ENCODE measurements at places on chromosomes 7 and 10.

GRCh38 chr7:136502162-136502561 is 366.3 kb upstream of the CHRM2 start:
- no peak for DNase-seq

- no peak for DNase-seq
These were observed 3.7 kb upstream of the LDB3 start for GRCh38 chr10:86664341-86665217.

GRCh38 chr7:35729061-35729783 is 34.3 kb upstream of the HERPUD2 start:
- no peak for DNase-seq

DNA sequence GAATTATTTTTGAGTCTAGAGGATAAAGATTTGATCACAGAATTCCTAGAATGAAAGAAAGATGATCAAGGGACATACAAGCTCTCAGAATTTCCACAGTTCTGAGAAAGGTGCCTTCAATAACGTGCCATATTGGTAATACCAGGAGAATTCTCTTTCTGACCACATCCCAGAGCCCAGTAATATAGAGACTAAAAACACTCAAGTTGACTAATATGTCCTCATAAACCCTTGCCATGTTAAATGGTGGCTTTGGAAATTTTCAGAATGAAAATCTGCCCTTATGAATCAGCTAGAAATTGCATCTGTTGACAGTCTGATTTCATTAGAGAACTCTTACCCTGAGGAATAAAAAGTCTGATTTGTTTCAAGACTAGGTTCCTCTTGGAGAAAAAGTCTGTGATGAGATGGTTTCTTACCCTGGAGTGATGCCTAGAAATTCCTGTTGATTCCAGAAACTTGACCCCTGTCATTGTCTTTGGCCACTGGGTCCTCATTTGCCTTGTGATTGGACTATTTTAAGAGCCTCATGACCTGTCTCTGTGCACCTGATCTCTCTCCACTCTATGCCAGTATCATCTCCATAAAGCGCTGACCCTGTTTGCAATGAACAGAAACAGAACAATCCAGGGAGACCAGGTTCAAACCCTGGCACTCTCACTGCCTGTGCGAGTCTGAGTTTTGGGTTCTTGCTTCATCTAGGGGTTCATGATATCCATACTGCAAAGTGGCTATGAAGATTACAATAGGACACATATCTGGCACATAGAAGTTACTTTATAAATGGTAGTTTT is 3.3 kb downstream of the IL2RA start:
- DNase-seq, result no peak

GRCh38 chr7:34191162-34191561 is 285.8 kb downstream of the BMPER start:
- DNase-seq, result no peak

- DNase-seq, result no peak
These were observed 634 bp upstream of the HDAC9 start for GRCh38 chr7:18494821-18495408.

- DNase-seq, result no peak
These were observed 11.9 kb downstream of the COL13A1 start for GRCh38 chr10:69813632-69814031.

DNA sequence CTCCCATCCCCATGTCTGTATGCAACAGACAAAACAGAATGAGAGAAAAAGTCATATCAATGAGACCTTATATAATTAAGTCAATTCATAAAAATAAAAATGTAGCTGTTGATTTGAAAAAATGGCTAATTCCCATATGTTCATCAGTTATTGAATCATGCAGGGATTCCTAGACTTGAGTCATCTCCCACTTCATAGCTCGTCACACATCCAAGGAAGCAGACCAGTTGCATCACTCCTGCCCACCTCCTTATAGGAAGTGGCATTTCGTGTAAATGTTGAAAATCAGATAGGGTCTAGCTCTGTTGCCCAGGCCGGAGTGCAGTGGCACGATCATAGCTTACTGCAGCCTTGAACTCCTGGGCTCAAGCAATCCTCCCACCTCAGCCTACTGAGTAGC is 56.1 kb upstream of the SH2B2 start:
- no peak for DNase-seq

GRCh38 chr7:2010101-2010500 is 222.6 kb downstream of the MAD1L1 start:
- DNase-seq, result no peak

DNA sequence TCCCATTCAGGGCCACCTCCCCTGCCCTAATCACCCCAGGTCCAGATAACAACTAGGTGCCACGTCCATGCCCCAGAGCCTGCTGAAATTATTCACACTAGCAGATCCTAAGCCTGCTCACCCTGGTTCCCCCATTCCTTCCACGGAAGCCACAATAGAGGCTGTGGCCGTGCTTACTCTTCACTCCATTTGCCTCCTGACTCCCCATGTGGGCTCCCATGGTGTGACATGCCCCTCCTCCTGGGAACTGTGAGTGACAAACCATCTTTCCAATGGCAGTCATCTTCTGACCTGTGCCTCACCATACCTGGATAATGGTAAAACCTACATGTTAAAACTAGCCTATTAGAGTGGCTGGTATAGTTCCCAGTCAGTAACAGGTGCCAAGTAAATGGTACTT is 216.2 kb upstream of the PRKCQ start:
- DNase-seq, result no peak

DNA sequence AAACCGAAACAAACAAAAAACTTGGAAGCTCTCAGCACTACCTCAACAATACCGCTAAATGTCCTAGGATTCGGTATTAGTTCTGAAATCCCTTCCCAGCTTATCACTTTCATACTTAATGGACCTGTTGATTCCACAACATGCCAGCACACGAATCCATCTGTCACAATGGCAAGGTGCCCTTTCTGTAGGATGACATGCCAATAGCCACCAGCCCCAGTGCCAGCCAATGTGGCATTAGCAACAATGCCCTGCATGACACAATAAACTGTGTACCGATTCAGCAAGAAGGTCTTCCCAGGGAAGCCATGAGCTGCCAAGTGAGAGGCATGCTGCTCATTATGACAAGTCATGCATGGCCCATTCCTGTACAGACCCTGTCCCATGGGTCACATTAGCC is 35.6 kb upstream of the CHCHD3 start:
- no peak for DNase-seq

GRCh38 chr7:15684871-15685270 is 1.6 kb downstream of the MEOX2 start:
- no peak for DNase-seq

GRCh38 chr7:121103579-121103978 is 115.1 kb downstream of the CPED1 start:
- DNase-seq, result no peak

DNA sequence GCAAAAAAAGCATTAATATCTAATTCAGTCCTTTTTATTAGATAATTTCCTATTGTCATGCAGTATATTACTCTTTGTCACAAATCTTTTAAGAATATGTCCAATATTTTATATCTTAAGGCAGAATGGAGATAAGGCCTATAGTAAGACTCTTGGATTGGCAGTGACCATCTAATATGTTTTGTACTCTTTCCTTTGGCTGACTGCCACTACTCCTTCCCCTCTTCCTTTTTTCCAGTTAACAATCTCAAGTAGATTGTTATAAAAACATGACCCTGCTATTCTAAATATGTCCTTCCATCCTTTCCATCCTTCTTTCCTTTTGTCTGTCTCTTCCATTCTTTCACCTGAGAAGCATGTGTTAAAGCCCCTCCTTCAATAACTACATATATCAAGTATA is 92.8 kb upstream of the TMEM168 start:
- no peak for DNase-seq

DNA sequence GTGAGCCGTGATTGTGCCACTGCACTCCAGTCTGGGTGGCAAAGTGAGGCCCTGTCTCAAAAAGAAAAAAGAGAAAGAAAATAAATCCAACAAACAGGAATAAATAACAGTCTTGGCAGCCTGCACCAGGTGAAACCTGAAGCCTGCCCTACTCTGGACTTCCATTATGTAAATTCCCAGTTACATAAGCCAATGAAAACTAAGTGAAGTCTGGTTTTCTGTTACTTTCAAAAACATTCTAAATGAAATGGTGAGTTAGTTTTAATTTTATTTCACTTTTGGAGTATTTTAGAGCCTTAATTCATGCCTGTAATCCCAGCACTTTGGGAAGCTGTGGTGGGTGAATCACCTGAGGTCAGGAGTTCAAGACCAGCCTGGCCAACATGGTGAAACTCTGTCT is 22.5 kb upstream of the HIBADH start:
- DNase-seq, result no peak

- DNase-seq, result no peak
These were observed 15.9 kb downstream of the GPRIN2 start for GRCh38 chr10:46540412-46541016.

DNA sequence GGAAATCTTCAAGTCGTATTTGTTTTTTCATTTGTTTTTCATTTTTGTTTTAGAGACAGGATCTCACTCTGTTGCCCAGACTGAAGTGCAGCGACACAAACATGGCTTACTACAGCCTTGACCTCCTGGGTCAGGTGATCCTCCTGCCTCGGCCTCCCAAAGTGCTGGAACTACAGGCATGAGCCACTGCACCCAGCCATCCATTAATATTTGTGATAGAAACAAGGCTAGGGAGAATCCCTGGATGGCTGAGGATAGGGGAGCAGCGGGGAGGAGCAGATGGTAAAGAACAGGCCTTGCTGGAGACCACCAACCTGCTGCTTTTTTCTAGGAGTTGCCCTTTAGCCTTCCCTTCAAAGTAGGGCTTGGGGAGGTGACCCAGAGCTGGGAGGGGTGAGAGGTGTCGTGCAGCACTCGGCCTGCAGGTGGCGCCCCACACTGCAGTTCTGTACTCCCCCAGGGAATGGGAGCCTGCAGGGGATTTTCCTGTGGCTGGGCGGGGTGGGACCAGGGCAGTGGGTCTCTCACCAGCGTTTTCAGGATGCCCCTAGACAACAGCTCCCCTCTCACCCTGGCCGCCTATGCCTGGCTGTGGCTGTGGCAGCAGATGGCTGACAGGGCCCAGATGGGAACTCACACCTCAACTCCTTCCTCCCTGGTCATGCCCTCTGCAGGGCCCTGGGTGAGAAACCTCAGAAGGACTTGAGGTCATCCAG is 12.6 kb upstream of the CDH23 start:
- DNase-seq, result no peak

GRCh38 chr7:38057829-38058228 is 120.2 kb upstream of the STARD3NL start:
- no peak for DNase-seq

DNA sequence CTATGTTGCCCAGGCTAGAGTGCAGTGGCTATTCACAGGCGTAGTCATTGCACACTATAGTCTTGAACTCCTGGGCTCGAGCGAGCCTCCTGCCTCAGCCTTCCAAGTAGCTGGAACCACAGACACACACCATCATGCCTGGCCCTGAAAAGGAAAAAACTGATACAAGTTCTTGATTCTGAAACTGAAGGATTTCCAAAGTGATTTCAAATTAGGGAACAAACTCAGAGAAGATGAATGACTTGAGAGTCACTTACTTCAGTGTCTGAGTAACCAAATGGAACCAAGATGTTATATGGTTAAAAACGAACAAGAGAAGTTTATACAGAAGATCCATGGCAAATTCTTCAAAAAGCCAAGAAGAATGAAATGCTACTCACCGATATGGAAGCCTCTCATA is 14.4 kb downstream of the CWF19L1 start:
- no peak for DNase-seq

DNA sequence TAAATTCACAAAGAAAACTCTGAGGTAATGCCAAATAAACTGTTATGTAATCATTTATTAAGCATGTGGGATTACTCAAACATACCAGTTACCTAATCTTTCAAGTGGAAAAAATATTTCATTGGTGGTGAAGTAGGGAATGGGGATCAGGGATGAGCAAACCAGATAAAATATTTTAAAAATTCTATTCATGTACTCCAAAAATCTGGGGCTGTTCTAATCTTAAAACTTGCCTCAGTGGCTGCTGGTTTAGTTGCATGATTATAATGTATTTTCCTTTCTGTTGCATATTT is 19.5 kb downstream of the LMOD2 start:
- DNase-seq, result no peak

DNA sequence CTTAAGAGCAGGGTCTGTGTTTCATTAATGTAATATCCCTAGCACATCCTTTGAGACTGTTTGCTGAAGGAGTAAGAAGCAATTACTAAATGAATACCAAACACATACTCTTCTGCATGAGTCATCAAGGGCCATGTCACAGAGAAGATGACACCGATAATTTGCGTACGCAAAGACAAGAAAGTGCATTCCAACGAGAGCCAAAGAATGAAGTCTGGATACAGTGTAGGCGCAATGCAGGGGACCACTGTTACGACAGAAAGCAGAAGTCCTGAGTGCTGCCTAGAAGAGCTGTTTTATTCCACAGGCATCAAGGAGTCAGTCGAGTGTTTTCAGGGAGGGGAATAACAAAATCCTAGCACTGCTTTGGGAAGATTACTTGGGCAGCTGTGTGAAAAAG is 62.7 kb downstream of the VPS41 start:
- DNase-seq, result peak; percentile 16

DNA sequence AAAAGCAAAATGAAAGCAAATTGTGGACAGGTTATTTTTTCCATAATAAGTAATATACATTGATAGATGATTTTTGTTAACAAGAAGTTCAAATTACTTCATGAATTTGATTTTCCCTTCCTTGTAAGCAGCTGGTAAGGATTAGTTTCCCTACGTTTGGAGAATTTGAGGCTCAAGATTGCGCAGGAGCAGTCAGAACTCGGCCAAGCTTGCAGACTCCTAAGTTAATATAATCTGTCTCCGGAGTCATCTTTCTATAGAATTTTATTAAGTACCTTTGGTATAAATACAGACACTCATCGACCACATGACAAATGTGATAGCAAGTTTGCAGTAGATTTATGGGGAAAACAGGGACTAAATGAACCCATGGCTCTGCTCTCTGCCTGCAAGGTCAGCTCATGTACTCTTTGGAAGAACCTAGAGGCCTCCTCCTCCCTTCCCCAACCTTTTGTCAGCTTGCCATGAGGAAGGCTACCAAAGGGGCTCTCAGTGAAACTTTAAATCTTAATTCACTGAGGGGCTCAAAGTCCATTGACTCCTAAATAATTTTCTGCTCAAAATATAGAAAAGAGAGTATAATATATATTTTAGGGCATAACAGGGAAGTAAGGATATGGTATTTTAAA is 89.2 kb upstream of the CTTNBP2 start:
- no peak for DNase-seq

GRCh38 chr10:132413226-132414205 is 16.5 kb downstream of the PWWP2B start:
- DNase-seq, result no peak

DNA sequence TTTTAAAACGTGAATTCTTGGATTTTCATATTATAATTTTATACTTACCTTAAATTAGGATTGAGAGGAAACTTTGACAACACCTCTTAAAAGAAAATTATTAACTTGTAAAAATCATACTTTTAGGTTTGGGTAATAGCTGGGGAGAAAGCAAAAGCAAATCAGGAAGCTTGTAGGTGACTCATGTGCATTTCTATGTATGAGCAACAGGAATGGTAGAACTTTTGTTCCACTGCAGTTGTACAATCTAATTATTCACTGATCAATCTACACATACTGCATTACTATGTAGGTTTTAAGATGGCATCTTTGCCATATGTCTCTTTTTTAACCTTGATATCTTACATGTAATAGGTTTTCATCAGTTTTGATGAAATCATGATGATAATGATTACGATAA is 223.2 kb downstream of the PRKG1 start:
- DNase-seq, result no peak

GRCh38 chr7:12965767-12966166 is 278.3 kb downstream of the ARL4A start:
- DNase-seq, result no peak

GRCh38 chr7:94045581-94045980 is 41.4 kb upstream of the BET1 start:
- no peak for DNase-seq
